ENCODE measurements at places on chromosomes 16 and 17.

- DNase-seq = no peak
Observed at GRCh38 chr16:73504591-73505575, 457.0 kb upstream of the ZFHX3 start.

DNA sequence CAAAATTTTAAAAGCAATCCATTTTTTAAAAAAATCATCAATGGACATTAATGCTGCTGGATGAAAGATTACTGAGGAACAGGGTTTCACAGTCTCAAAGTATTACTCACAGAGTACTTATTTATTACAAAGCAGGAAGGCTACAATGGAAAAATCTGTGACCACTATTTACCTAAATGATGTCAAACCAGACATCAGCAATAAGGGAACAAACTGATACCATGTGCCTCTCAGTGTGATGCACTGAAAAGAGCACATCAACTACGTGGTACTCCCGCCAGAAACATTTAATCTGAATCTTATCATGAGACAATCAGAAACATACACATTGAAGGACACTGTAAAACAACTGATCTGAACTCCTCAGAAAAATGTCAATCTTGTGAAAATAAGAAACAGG is 124.2 kb downstream of the PARN start:
- DNase-seq = no peak

DNA sequence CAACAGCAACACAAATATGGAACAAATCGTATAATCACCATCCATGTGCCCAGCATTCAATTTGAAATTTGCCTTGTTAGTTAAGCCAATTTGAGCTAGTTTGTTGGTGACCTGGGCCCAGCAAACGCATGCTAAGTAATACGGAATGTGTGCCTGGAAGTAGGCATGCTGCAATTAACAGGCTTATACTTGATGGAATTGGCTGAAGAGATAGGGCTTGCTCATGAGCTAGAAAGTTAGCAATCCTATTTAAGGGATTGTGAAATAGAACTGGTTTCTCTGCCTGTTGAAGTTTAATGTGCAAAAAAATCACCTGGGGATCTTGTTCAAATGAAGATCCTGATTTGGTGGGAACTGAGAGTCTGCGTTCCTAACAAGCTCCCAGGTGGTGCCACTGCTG is 8.5 kb upstream of the LPO start:
- no peak for DNase-seq

GRCh38 chr17:44197980-44198720 is 1.5 kb downstream of the ATXN7L3 start:
- no peak for DNase-seq

DNA sequence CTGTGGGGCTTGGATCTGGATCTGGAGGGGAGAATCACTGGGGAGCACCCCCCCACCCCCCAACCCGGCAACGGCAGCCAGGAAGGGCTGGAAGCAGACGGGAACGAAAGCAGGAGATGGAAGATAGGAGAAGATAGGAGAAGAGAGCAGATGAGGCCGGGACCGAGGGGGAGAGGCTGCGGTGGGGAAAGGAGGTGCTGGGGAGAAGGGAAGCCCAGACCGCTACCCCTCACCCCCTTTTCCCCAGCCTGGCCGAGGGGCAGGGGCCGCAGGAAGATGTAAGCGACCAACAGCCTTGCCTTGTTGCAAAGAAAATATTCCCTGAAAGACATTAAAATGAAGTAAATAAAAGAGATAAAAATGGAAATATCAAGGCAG is 26.8 kb upstream of the CBFA2T3 start:
- no peak for DNase-seq

- no peak for DNase-seq
Observed at GRCh38 chr17:76014100-76014924, 12.8 kb downstream of the EVPL start.

- DNase-seq = no peak
Observed at GRCh38 chr16:54290833-54291655, 4.5 kb upstream of the IRX3 start.

- DNase-seq = no peak
Observed at GRCh38 chr17:15456972-15457722, 10.3 kb downstream of the CDRT4 start.
